ENCODE measurements at places on chromosomes 7 and 10.

DNA sequence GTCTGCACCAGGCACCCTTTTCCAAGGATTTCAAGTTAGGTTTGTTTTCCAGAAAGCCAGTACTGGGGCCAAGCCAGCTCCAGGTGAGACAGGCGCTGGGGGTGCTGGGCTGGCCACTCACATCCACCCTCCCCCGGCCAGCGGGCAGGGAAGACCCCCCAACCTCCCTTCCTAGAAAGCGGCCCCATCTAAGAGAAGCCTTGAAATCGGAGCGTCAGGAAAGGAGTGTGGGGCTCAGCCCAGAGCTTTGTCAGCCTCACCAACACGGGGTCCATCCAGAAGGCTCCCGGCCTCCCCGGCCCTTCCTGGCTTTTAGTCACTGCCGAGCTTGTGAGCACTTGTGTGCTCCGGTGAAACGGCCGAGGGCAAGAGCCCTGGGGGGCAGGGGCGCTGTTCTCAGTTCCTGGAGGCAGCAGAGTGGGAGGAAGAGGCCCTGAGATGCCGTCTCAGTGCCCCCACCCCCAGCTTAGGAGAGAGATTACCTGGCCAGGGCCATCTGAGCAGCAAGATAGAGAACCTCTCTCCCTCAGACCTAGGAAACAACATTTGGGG lies 39.6 kb downstream of the PDGFA start:
- DNase-seq, result no peak

DNA sequence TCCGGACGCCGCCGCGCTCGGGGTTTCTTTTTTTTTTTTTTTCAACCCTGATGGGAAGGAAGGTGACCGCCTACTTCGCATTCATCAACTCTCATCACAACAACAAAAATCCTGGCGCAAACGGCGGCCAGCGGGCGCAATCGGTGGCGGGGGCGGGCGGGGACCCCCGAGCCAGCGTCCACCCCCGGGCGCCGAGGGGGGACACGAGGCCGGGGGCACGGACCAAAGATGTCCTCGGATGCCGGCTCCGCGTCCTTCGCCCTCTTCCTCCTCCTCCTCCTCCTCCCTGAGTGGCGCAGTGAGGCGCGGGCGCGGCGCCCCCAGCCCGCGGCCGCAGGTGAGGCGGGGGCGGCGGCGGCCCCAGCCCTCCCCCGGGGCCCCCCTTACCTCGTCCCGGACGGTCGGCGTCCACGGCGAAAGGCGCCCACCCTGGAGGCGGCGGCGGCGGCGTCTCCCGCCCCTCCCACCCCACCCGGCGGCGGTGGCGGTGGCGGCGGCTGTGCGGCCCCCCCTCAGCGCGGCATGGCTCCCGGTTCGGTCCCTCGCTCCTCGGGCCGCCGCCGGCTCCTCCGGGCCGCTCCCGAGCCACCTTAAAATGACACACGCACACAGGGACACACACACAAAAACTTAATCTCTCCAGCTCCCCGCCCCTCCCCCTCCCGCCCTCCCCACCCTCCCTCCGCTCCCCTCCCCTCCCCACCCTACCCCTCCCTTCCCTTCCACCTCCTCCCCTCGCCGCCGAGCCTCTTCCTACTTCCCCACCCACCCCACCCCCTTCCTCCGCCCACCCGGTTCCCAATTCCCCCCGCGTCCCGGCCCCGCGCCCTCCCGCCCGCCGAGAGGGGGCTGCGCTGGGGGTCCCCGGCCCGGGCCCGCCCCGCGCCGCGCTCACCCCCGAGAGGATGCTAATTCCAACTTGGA lies at the start of gene CTBP2:
TSS of gene CTBP2 (minus strand) at position 632 of the 924 bp plus-strand sequence.
- DNase-seq, result no peak

- peak; percentile 75 for DNase-seq
Observed at GRCh38 chr10:96642973-96643372, 56.2 kb upstream of the TM9SF3 start.

DNA sequence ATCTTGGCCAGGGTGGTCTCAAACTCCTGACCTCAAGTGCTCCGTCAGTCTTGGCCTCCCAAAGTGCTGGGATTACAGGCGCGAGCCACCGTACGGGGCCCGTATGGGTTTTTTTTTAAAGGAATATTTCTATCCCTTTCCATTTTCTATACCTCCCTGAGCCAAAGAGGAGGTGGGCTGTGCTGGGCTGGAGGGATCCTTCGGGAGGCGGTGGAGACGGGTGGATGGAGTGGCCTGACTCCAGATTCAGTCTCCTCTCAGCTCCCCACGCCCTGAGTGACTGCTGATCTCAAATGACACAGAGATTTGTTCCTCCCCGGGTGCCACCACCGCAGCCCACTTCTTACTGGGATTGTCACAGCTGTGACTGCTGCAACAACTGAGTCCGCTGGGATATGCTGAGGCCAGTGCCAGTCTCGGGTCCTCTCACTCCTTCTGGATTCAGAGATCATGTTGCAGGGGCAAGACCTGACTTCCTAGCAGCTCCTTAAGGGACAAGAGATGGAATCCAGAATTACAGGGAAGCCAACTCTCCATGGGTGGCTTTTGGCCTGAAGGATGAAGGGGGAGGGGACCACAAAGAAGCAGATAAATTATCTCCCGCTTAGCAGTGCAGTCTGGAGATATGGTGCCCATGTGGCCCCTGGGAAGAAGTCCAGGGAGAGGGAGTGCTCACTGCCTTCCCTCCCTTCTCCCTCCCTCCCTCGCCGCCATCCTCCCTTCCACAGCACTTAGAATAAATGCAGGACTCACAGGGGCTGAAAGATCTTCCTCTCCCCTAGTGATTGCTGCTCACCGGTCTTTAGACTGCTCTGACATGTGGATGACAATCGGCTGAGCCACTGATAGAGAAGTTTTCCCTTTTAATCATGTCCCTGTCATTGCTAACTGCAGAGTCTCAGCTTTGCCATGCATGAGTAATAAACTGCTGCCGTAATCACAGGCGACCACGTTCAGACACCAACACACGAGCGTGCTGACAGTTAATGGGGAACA lies 14.3 kb downstream of the GALNT17 start:
- no peak for DNase-seq

- DNase-seq, result no peak
Observed at GRCh38 chr7:132108563-132108962, 467.7 kb downstream of the PLXNA4 start.

- no peak for DNase-seq
Observed at GRCh38 chr10:84065804-84066601, 73.3 kb upstream of the GHITM start.

GRCh38 chr7:458511-459245 lies 61.0 kb downstream of the PDGFA start:
- DNase-seq, result no peak

DNA sequence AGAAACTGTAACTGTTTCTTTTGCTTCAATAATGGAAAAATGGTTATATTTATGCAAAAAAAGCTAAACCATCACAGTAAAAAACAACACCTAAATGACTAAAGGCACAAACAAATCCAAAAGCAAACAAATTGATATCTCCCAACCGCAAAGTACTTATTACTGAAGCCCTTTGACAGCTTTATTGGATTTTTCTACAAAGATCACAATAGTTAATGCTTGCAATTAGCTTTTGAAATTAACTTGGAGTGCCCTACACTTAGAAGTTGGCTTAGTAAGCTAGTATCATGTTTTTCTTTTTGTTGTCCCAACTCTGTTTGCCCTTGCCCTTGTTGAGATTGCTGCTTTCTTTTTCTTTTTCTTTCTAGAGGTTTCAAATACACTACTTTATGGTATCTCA lies 257.5 kb downstream of the INHBA start:
- DNase-seq, result no peak

GRCh38 chr7:114852293-114852692 lies 69.6 kb upstream of the MDFIC start:
- DNase-seq, result no peak

DNA sequence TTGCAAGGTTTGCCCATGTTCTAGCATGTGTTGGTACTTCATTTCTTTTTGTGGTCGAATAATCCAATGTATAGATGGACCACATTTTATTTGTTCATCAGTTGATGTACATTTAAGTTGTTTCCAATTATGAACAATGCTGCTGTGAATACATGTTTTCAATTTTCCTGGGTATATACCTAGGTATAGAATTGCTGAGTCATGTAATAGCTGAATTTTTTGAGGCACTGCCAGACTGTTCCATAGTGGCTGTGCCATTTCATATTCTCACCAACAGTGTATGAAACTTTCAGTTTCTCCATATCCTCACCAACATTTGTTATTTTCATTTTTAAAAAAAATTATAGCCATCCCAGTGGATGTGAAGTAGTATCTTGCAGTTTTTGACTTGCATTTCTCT lies 90.5 kb downstream of the EZH2 start:
- DNase-seq, result no peak

GRCh38 chr7:138570715-138571114 lies 110.7 kb downstream of the TRIM24 start:
- DNase-seq, result no peak

- DNase-seq, result no peak
Observed at GRCh38 chr7:151235091-151235787, 3.0 kb downstream of the CHPF2 start.

- no peak for DNase-seq
Observed at GRCh38 chr7:42548816-42549611, 312.0 kb upstream of the GLI3 start.

DNA sequence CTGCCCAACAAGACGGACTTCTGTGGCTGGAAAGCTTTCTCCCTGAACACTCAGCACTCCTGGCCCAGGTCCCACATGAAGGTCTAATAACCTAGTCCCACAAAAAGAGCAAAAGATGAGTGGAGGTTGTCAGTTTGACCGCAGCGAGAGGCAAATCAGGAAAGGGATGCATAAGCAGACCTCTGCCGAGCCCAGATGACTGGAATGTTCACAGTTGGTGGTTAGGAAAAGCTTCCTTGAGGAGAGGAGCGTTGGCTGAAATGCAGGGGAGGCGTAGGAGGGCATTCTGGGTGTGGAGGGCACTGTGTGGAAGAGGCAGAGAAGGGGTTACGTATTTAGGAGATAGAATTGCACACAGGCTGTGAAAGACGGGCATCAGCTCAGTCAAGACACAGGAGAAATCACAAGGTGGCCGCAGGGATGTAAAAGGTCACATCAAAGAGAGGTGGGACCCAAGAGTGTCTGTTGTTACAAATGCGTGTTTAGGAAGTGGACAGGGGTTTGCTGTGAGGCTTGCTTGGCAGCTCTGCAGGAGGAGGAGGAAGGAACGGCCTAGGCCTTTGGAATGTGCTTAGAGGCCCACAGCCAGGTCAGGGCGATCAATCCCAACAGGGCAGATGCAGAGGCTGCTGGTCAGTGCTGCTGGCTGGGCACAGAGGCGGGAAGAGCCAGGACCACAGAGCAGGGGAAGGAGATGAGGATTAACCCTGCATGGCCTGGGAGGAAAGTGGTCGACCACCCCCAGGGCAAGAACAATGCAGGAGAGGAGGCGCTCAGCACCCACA lies 133.5 kb downstream of the VIPR2 start:
- DNase-seq, result no peak

GRCh38 chr10:47311193-47311931 lies 10.9 kb upstream of the GDF2 start:
- DNase-seq, result peak; percentile 62

Measured in CD8-positive, alpha-beta memory T cell (primary cell).